Caco-2 (cell line): ENCODE measurements at places on chromosomes 3 and 15. TPM values are rescaled to one million over a fixed set of nuclear protein-coding genes. Genes with fewer than 3 reads are reported as not detected.
A peak's percentile ranks its signal among the peaks of the same experiment; 100 is the strongest.

The LIPC gene
- total RNA-seq = 17.6 and 18.7 TPM in 2 replicates

The STAC gene
- total RNA-seq = not detected in 2 replicates

The SERPINI2 gene
- total RNA-seq = not detected in 2 replicates

The SCG5 gene
- 0.84 and 1.5 TPM in 2 replicates for total RNA-seq

The C2CD4A gene
- 0.11 and 0.19 TPM in 2 replicates for total RNA-seq

The ACAD9 gene
- 60.0 and 60.7 TPM in 2 replicates for total RNA-seq

The SPSB4 gene
- total RNA-seq = not detected in 2 replicates

The BCL2A1 gene
- total RNA-seq = not detected in 2 replicates

- DNase-seq = no peak
These were observed 19.7 kb downstream of the IL16 start for GRCh38 chr15:81216422-81216821.

- no peak for DNase-seq
These were observed 111.5 kb upstream of the COL8A1 start for GRCh38 chr3:99526921-99527320.

GRCh38 chr15:27196691-27197090 lies 225.7 kb downstream of the GABRG3 start:
- no peak for DNase-seq

GRCh38 chr3:21158861-21159542 lies 592.0 kb downstream of the ZNF385D start:
- no peak for DNase-seq

DNA sequence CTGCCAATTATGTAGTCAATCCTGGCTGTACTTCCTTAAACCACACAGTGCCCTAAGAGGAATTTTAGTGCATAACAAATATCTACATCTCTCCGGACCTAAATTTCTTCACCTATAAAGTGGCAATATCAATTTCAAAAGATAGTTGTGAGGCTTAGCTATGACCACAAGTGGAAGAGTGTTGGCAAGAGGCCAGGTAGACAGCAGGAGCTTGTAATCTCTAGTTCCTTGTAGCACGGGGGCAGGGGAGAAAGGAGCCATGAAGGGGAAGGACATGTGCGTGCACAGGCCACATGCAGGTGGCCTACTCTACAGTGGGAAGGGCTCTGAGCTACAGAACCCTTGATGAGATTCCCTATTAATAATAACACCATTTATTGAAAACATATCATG lies 269.7 kb downstream of the ABHD5 start:
- no peak for DNase-seq

DNA sequence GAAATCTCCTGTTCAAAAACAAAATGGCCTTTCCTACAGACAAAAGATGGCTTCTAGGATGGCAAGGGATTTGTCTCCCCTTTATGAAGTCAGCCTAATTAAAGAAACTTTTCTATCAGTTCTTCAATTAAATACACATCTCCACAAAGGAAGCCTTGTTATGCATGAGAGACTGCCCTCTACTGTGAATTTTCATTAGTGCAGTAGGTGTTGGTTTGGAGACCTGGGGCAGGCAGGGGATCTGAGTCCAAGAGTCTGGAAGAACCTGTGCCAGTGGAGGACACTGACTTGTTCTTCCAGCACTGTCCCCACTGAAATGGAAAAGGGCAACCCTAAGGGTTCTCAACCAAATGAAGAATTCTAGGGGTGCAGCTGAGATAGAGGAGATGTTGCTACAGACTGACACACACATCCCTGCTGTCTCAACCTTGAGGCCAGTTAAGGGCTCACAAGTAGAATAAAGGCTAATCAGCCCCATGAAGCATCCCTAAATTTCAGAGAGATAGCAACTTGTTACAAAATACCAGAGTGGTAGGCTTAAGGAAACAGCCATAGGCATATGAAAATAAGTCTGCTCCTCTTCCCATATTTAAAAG lies 174.0 kb upstream of the PRICKLE2 start:
- no peak for DNase-seq

DNA sequence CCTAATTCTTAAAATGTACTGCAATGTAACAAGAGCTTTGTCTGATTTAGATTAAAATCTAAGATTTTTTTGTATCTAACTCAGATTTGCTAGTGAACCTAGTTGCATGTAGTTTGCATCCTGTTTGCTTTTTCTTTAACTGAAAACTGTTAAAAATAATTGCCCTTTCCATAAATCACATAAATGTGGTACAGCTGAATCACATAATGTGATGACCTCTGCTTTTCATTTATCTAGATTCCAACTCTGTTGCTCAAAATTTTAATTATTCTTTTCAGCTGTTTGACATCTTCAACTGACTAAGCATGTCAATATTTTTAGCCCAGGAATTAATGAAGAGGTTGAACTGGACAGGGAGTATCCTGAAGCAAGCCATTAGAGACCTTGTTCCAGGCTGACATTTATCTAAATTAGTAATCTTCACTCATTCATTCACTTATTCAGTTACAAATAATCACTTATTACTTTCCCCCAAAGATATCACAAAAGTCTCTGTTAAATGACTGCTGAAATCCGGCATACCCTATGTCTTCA lies 101.9 kb upstream of the PLXND1 start:
- DNase-seq = no peak

- no peak for DNase-seq
These were observed 212.3 kb upstream of the CFAP20DC start for GRCh38 chr3:59262076-59262498.

- no peak for DNase-seq
These were observed 246.5 kb downstream of the LRRN1 start for GRCh38 chr3:4045756-4046155.

DNA sequence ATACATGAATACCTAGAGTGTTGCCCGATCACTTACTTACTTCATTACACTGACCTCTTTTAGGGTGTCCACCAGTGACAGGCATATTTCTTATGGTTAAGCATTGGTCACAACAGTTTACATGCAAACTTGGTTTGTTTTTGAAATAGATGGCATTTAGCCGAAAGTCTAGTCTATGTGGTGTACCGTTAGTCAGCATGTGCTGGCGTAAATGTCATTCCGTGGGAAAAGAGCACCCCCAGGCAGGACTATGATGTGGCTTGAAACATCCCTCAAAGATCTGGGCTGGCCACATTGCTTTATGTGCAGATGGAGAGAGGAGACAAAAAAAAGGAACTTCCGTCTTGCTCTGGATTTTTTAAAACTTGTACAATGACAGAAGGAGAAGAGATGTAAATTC lies 357.0 kb upstream of the ICE2 start:
- no peak for DNase-seq

DNA sequence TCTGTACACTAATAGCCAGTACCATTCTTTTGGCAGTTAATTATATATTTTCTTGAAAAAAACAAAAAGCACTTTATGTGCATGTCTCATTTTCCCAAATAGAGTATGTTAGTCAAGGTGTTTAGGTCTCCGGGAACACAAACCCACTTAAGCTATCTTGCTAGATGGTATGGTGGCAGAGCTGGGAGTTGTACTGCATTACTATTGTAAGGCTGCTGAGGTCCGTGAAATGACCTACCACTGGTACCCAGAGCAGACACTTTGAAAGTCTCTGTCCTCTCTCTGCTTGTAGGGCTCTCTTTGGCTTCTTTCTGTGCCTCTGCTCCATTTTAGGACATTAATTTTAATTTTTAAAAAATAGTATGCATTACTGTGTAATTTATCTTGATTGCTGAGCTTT lies 8.8 kb downstream of the TMOD3 start:
- no peak for DNase-seq

DNA sequence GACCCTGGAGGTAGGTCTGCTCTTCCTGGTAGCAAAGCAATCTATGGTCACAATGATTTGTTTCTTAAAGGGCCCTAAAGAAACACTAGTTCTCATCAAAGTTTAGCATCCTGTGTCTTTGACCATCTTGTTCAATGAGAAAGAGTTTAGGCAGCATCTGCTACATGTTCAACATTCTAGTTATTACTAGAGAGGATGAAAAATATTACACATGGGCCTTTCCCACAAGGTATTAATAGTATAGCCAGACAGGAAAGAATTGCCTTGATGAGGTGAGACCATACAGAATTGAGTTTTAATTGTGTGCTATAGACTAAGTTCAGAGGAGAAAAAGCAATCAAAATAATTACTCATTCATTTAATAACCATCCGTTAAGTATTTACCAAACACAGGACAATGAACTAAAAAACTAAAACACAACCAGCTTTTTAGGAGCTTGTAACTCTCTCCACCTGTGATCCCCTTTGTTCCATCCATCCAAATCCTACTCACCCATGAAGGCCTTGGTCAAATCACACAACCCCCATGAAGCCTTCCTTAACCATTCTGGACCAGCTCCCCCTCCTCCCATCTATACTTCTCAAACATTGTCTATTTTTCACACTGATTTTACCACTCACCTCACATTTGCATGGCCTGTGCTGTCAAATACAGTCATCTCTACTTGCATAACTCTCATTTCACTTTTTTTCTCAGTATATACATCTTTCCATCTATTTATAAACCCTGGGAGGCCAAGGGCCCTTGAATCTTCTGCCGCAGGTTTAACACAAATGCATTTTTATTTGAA lies 122.9 kb downstream of the RORA start:
- no peak for DNase-seq

- DNase-seq = peak; percentile 79
These were observed 194.4 kb downstream of the MEIS2 start for GRCh38 chr15:36905908-36906307.

DNA sequence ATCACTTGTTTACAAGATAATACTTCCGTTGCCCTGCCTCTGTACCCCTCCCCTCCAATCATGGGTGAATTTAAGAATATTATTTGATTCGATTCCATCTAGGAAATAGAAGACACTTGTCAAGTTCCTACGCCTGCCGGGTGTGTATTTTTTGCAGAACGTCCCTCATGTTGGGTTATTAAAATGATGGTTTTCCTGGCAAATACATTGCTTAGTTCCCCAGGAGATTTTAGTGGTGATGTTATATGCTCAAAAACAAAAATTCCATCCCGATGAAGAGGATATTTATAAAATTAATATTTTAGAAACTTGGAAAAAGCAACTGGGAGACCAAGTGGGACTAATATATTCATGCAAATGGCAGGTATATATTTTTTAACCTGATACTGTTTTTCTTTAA lies 548.4 kb downstream of the EDEM1 start:
- no peak for DNase-seq
